Lung (tissue), 17 donors: ENCODE measurements at places on chromosomes 5 and 9. TPM values are rescaled to one million over a fixed set of nuclear protein-coding genes. Genes with fewer than 3 reads are reported as not detected.

- H3K36me3 ChIP-seq = no peaks in the 10 kb centered on the region
- H3K27ac ChIP-seq = peak overlapping the region; percentile 65
- no peak overlapping the region for H3K4me3 ChIP-seq
Measured at GRCh38 chr9:124218438-124218982, 39.2 kb upstream of the NEK6 start.

- H3K4me3 ChIP-seq = no peak overlapping the region
- no peak overlapping the region for H3K27ac ChIP-seq
- no peaks in the 10 kb centered on the region for H3K27me3 ChIP-seq
- H3K36me3 ChIP-seq = no peaks in the 10 kb centered on the region
- peaks cover 12% of the 10 kb centered on the region for H3K4me1 ChIP-seq
Measured at GRCh38 chr9:77896269-77896937, 135.2 kb downstream of the GNAQ start.

GRCh38 chr5:41885286-41885685 is 15.1 kb upstream of the OXCT1 start:
- no peaks in the 10 kb centered on the region for H3K36me3 ChIP-seq
- DNase-seq = no peak

DNA sequence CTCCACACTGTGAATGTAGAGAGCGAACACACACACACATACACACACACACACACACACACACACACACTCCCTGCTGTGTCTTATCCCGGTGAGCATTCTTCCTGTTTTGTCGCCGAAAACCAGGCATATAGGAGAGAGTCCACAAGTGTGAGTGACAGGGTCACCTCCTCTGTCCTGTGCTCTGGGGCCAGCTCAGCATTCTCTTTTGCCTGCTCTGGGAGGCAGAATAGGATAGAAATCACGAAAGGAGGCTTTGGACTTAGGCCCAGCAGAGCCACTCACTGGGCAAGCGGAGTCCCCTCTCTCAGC is 3.0 kb downstream of the LAMC3 start:
- peak; percentile 56 for DNase-seq
- H3K4me1 ChIP-seq = no peaks in the 10 kb centered on the region
- no peaks in the 10 kb centered on the region for H3K36me3 ChIP-seq
- no peak overlapping the region for H3K4me3 ChIP-seq

DNA sequence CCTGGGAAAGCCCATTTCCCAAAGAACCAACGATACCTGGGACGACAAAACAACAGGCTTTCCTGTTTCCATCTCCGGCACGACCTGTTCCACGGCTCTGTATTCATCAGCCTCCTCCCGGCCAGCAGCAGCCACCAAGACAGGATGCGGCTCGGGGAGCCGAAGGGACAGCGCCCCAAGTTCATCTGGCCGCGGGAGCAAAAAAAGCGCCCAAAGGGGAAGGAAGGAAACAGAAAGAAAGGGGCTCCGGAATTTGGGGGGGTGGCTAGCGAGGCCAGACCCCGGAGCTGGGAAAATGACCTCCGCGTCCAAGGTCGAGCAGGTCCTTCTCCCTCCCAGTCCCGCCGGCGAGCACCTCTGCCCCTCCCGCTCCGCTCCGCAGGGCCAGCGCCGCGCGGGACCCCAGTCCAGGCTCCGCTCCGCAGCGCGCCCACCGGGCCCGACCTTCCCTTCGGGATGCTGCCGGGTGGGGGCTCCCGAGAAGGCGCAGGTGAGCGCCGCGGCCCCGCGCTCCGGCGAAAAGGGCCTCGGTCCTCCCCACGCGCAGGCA is 608 bp downstream of the ELOVL7 start:
- H3K4me1 ChIP-seq = no peaks in the 10 kb centered on the region
- H3K36me3 ChIP-seq = no peaks in the 10 kb centered on the region
- H3K27me3 ChIP-seq = peaks cover 64% of the 10 kb centered on the region
- peak overlapping the region; percentile 69 for H3K4me3 ChIP-seq
- peak; percentile 23 for DNase-seq

Gene SHB
- 14.8 TPM for total RNA-seq

Gene PCDHB14
- 10.6 TPM for total RNA-seq

Gene NIPSNAP3A
- total RNA-seq = 49.5 TPM

- no peak overlapping the region for H3K4me3 ChIP-seq
- H3K4me1 ChIP-seq = no peaks in the 10 kb centered on the region
- H3K36me3 ChIP-seq = no peaks in the 10 kb centered on the region
- no peaks in the 10 kb centered on the region for H3K27me3 ChIP-seq
Measured at GRCh38 chr5:77900691-77901090, 124.6 kb upstream of the TBCA start.

DNA sequence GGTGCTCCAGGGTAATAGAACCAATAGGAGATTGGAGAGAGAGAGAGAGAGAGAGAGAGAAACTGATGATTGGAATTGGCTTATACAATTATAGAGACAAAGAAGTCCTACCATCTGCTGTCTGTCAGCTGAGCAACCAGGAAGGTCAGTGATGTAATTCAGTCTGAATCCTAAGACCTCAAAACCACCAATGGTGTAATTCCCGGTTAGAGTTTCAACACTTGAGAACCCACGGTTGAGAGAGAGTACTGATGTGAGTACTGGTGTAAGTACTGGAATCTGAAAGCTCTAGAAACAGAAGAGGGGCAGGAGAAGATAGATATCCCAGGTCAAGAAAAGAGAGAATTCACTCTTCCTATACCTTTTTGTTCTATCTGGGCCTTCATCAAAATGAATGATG is 775.8 kb downstream of the EFNA5 start:
- no peak for DNase-seq
- no peak overlapping the region for H3K27ac ChIP-seq
- no peak overlapping the region for H3K4me3 ChIP-seq
- no peaks in the 10 kb centered on the region for H3K4me1 ChIP-seq
- H3K36me3 ChIP-seq = no peaks in the 10 kb centered on the region

Gene BNIP1
- 14.3 TPM for total RNA-seq

GRCh38 chr5:157241483-157241882 is 24.4 kb upstream of the CYFIP2 start:
- H3K27ac ChIP-seq = no peak overlapping the region
- no peaks in the 10 kb centered on the region for H3K36me3 ChIP-seq
- no peaks in the 10 kb centered on the region for H3K4me1 ChIP-seq
- DNase-seq = no peak
- H3K27me3 ChIP-seq = no peaks in the 10 kb centered on the region

- H3K27me3 ChIP-seq = no peaks in the 10 kb centered on the region
- H3K36me3 ChIP-seq = no peaks in the 10 kb centered on the region
- peaks cover 13% of the 10 kb centered on the region for H3K4me1 ChIP-seq
Measured at GRCh38 chr5:57302164-57302563, 128.3 kb downstream of the GPBP1 start.

Gene PCA3
- total RNA-seq = not detected

GRCh38 chr9:133855371-133855770 is 117.2 kb upstream of the SARDH start:
- no peak overlapping the region for H3K27ac ChIP-seq
- no peak overlapping the region for H3K4me3 ChIP-seq
- H3K36me3 ChIP-seq = no peaks in the 10 kb centered on the region
- no peaks in the 10 kb centered on the region for H3K4me1 ChIP-seq
